ENCODE measurements at places on chromosomes 3 and 15. TPM values are rescaled to one million over a fixed set of nuclear protein-coding genes. Genes with fewer than 3 reads are reported as not detected.

ALG1L2 gene
- total RNA-seq, result 0.59 TPM

VPS39 gene
- total RNA-seq, result 55.3 TPM

CD276 gene
- total RNA-seq, result 62.2 TPM

- H3K36me3 ChIP-seq, result no peaks in the 10 kb centered on the region
- H3K27me3 ChIP-seq, result no peaks in the 10 kb centered on the region
- no peak overlapping the region for H3K27ac ChIP-seq
- H3K4me3 ChIP-seq, result no peak overlapping the region
Measured at GRCh38 chr15:75659928-75660645, 12.4 kb downstream of the SNX33 start.

APOD gene
- not detected for total RNA-seq

DNA sequence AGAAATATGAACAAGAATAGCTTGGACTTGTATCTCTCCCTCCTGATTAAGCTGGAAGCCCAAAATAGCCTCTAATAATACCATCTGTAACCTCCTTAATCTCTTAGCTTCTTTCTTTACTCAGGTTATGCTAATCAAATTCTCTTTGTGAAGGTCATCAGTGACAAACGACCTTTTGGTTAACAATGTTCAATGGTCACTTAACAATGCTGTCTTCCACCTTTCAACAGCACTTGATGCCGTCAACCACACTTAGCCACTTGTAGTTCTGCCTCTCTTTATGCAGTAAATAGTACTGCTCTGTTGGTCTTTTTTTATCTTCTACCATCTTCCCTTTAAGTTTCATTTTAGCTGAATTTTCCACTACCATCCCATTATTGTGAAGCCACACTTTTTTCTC, 476.6 kb upstream of the TGFBR2 start:
- no peak overlapping the region for H3K27ac ChIP-seq
- H3K4me1 ChIP-seq, result no peaks in the 10 kb centered on the region
- no peaks in the 10 kb centered on the region for H3K36me3 ChIP-seq
- no peak for DNase-seq
- H3K27me3 ChIP-seq, result no peaks in the 10 kb centered on the region
- H3K4me3 ChIP-seq, result no peak overlapping the region

DNA sequence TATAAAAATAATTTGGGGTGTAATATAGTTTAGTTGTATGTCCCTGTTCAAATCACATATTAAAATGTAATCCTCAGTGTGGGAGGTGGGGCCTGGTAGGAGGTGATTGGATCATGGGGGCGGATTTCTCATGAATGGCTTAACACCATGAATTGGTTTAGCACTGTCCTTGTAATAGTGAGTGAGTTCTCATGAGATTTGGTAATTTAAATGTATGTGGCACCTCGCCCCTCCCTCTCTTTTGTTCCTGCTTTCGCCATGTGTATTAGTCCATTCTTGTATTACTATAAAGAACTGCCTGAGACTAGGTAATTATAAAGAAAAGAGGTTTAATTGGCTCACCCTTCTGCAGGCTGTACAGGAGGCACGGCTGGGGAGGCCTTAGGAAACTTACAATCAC, 83.9 kb downstream of the ANXA2 start:
- H3K4me1 ChIP-seq, result peaks cover 22% of the 10 kb centered on the region
- H3K36me3 ChIP-seq, result no peaks in the 10 kb centered on the region
- no peak overlapping the region for H3K4me3 ChIP-seq
- no peak overlapping the region for H3K27ac ChIP-seq
- no peaks in the 10 kb centered on the region for H3K27me3 ChIP-seq

All from neural progenitor cell (in vitro differentiated cells).